Heart left ventricle (tissue), 16 donors: ENCODE measurements at places on chromosomes 12 and 14. TPM values are rescaled to one million over a fixed set of nuclear protein-coding genes. Genes with fewer than 3 reads are reported as not detected.

DNA sequence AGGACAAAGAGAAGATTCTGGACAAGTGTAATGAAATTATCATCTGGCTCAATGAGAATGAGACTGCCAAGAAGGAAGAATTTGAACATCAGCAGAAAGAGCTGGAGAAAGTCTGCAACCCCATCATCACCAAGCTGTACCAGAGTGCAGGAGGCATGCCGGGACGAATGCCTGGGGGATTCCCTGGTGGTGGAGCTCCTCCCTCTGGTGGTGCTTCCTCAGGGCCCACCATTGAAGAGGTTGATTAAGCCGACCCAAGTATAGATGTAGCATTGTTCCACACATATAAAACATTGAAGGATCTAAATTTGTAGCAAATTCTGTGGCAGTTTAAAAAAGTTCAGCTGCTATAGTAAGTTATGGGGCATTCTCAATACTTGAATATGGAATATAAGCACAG lies 174.3 kb upstream of the CCND2 start:
- DNase-seq: no peak

The HIF1A gene
- total RNA-seq: 87.3 TPM

- peak; percentile 60 for DNase-seq
These were observed 78.7 kb downstream of the NEDD1 start for GRCh38 chr12:96985515-96986362.

DNA sequence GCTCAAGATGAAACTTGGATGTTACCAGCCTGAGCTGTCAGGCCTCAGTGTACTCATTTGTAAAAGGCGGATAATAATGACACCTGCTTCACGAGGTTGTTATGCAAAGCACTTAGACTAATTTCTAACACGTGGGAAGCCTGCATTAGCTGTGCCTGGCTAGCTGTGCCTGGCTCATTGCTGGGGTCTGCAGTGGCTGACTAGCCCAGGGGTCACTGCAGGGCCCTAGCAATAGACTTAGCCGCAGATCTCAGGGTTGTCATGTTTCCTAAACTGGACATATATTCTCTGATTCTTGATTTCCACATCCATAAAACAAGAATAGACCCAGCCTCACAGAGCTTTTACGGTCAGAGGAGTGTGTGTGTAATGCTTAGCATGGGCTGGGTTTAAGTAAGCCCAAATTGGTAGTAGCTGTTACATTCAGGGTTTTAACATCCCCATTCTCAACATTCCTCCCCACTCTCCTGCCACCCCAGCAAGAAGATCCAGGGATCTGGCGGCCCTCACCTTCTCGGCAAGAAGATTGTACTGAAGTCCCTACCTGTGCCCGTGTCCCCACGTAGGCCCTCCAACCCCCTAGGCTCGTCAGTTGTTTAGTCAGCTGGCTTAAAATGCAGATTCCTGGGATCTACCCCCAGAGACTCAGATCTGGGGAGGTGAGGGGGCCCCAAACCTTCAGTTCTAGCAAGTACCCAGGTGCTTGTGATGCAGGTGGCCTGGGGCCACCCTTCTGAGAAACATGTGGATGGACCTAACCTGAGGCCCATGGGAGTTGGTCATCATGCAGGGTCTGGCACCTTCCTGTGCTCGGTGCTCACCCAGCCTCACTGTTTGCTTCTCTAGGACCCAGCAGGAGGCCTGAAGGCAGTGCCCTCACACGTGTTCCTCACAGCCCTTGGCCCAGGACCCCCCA lies 8.6 kb downstream of the NR4A1 start:
- DNase-seq: no peak

GRCh38 chr12:77578466-77579220 lies 252.1 kb upstream of the NAV3 start:
- DNase-seq: no peak
